CD4-positive, alpha-beta T cell treated with Interleukin-15 for 1 hour (primary cell): ENCODE measurements at places on chromosomes 7 and 10.

GRCh38 chr7:109763611-109764010, 1193.9 kb downstream of the DNAJB9 start:
- no peak for DNase-seq

DNA sequence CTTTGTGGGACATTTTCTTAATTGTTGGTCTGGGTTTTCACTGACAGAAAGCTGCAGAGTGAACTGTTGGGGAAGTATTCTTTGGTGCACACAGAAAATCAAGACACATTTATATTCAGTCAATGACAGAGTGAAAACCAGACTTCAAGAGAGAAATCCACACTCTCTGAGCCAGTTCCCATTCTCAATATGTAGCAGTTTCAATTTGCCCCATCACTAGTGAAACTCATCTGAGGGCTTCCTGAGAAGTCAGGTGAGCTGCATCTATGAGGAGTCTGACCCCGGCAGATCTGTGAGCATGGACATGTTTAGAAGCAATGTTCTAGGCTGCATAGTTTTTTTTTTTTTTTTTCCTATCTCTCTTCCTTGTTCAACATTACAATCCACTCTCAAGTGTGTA, 163.7 kb upstream of the AHR start:
- no peak for DNase-seq

- no peak for DNase-seq
Measured at GRCh38 chr7:23284871-23285270, 14.3 kb upstream of the MALSU1 start.

DNA sequence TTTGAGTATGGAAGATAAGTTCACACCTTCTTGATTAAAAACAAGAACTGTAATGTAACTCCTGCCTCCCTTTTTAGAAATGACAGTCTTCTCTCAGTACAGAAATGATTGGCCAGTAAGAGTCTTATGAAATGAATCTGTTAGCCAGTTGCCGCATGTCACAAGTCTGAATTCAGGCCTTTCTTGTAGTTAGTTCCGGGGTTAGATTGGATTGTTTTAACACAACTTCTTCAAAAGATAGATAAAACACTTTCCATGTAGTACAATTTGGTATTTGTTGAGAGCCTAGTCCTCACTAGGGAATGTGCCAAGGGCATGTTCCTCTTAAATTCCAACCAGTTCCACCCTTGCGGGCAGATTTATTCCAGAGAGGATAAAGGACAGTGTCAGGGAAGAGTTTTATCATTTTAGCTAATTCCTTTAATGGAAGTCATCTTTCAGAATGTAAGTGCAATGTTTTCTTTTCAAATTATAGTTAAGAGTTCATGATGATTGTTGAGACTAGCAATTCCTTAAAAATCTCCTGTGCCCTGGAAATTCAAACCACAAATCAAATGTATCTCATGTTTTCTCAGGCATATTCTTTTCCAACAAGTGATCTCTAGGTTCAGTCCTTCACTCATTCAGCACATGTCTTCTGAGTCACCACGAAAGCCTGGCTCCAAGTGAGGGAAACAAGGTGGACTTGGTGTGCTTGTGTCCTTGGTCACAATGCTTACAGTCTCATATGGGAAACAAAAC, 4.1 kb downstream of the FHIP2A start:
- no peak for DNase-seq

- DNase-seq = no peak
Measured at GRCh38 chr10:75402486-75403143, 1.1 kb upstream of the ZNF503 start.

GRCh38 chr10:12390733-12391132, 41.4 kb downstream of the CAMK1D start:
- DNase-seq = no peak

DNA sequence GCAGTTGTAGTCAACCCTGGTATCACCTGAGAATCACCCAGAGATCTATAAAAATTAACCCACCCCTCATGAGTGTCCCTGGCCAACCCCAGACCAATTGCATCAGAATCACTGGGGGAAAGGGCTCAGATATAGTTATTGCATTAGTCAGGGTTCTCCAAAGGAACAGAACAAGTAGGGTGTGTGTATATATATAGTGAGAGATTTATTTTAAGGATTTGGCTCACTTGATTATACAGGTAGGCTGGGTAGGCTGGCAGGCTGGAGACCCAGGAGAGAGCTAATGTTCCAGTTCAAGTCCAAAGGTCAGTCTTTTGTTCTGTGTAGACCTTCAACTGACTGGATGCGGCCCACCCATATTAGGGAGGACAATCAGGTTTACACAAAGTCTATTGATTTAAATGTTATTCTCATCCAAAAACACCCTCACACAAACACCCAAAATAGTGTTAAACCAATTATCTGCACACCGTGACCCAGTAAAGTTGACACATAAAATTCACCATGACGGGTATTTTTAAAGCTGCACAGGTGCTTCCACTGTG, 372.9 kb upstream of the NFE2L3 start:
- DNase-seq = no peak

- no peak for DNase-seq
Measured at GRCh38 chr10:26588611-26589010, 108.9 kb upstream of the PDSS1 start.

- no peak for DNase-seq
Measured at GRCh38 chr10:102850025-102850518, 4.0 kb upstream of the BORCS7 start.

GRCh38 chr7:47819607-47819920, 128.7 kb downstream of the PKD1L1 start:
- DNase-seq = no peak

- no peak for DNase-seq
Measured at GRCh38 chr7:56175771-56176170, 59.6 kb upstream of the NUPR2 start.

DNA sequence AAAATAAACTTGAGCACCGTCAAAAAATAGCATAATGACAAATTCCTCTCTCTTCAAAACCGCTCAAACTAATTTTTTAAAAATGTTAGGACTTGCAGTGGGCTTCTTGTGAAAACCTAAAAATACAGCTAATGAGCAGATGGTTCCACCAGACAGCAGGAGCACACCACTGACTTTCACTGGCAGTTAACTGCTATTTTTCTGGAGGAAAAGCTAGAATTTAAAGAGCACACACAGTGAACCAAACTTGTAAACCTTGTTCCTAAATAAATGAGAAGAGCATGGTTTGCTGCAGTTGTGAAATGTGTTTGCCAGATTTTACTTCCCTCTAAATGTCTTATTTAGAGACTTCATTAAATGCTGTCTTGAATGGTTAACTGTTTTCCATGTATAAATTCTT, 143.9 kb downstream of the RAPGEF5 start:
- no peak for DNase-seq
